ENCODE measurements at places on chromosomes 4 and X.

DNA sequence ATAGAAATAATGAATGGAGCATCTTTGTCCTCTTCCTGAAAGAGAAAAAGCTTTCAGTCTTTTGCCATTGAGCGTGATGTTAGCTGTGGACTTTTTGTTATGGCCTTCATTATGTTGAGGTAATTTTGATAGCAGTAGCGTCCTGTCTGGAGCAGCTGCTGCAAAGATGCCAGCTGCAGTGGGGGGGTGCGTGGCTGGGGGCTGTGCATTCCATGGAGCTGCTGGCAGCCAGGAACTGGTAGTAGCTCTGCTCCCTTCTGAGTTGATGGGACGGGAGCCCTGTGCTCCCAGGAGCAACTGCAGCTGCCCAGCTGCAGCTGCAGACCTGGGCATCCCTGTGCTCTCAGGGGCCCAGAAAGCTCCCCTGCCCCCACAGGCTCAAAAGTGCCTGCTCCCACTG, 50.4 kb downstream of the CCDC160 start:
- no peak for DNase-seq

DNA sequence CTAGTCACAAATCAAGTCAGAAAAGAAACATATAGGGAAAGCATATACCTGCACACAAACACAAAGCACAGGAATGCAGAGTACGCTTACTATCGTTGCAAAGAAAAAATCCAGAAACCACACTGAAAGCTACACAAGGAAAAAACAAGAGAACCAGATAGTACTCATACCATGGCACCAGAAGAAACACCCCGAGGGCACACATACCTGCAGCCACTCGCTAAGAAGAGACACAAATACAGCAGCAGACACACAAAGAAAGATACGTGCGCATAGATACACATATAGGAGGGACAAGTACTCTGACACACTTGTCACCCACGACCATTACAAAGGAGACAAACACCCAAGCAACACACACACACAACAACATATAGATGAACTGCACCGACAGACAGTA, 1.4 kb upstream of the SLC38A5 start:
- no peak for DNase-seq

DNA sequence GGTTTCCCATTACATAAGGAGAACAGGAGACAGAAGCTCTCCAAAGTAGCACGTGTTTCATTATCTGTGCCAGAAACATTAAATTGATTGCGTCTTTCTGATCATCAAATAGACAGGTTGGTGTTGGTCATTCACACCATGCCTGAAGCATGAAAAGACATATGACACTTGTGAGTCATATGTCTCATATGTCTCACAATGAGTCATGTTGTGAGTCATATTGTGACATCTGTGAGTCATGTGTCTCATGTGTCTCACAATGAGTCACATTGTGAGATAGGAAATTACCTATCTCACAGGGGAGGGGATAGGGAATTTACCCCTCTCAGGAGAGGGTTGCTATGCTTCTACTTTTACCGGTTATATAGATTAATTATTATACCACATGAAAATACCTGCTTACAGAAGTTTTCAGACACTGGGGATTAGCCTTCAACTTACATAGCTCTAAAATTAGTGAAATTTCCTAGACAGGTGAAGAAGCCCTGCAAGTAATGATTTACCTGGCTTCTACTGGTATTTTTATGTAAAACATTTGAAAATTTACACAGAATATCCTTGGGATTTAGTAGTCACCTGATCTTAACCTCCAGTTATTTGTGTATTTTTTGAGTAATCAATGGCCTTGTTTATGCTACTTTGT, 80.8 kb downstream of the NPFFR2 start:
- peak; percentile 9 for DNase-seq

DNA sequence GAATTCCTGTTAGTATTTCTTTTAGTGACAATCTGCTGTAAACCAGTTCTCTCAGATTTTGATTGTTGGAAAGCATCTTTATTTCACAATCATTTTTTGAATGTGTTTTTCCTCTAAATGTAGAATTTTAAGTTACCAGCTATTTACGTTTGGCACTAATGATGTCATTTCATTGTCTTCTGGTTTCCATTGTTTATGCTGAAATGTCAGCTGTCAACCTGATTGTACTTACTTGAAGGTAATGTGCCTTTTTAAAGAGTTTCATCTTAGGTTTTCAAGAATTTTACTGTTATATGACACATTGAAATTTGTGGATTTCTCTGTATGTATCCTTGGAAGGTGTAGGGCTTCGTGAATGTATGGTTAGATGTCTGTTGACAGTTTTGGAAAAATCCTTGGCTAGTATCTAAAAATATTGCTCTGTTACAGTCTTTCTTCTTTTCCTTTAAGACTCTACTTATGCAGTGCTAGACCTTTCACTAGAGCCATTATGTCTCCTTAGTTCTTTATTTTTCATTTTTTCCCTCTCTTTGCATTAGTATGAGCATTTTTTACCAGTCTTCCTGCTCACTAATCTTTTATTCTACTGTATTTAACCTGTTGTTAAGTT, 30.4 kb downstream of the SMAD1 start:
- no peak for DNase-seq

DNA sequence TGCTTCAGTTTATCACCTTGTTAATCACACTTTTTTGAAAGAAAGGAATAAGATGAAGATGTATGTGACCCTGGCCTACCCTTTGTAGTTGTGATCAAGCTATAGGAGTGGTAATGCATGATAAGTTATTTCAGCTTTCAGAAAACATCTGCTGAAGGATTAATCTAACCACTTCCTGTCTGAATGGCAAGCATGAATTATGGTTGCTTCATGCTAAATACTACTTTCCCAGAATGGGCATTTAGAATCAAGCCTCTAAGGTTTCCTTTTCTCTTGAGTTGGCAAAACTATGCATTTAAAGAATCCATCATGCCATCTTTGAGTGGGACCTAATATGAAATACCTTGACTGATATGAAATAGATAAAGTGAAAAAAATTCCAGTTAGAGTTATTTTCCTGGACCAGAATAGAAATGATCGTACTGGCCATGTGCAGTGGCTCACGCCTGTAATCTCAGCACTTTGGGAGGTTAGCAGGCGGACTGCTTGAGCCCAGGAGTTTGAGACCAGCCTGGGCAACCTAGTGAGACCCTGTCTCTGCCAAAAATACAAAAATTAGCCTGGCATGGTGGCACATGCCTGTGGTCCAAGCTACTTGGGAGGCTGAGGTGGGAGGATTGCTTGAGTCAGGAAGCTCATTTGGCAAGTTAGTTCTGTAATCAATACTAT, 59.1 kb downstream of the ANXA3 start:
- DNase-seq: no peak

DNA sequence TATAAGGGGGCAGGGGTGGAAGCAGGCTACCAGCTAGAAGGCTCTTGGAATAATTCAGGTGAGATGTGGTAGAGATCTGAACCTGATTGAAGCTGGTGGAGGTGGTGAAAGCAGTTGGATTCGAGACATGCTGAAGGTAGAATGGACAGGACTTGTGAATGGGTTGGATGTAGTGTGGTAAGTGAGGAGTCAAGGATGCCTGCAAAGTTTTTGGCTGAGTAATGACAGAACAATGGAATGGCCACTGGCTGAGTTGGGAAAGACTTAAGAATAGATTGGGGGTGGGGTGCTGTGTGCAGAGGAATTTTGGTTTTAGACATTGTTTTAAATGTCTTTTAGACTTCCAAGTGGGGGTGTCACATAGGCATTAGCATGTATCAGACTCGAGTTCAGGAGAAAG, 33.5 kb downstream of the HPF1 start:
- DNase-seq: no peak

Measured in head of caudate nucleus (tissue), 42 donors.